Stimulated activated CD8-positive, alpha-beta memory T cell treated with anti-CD3 and anti-CD28 coated beads, Interleukin-7, amount 100 ng/mL, for 4 hours (primary cell): ENCODE measurements at places on chromosomes 1 and 21.
A peak's percentile ranks its signal among the peaks of the same experiment; 100 is the strongest.

- no peak for DNase-seq
These were observed 13.2 kb downstream of the RC3H1 start for GRCh38 chr1:174008979-174009378.

DNA sequence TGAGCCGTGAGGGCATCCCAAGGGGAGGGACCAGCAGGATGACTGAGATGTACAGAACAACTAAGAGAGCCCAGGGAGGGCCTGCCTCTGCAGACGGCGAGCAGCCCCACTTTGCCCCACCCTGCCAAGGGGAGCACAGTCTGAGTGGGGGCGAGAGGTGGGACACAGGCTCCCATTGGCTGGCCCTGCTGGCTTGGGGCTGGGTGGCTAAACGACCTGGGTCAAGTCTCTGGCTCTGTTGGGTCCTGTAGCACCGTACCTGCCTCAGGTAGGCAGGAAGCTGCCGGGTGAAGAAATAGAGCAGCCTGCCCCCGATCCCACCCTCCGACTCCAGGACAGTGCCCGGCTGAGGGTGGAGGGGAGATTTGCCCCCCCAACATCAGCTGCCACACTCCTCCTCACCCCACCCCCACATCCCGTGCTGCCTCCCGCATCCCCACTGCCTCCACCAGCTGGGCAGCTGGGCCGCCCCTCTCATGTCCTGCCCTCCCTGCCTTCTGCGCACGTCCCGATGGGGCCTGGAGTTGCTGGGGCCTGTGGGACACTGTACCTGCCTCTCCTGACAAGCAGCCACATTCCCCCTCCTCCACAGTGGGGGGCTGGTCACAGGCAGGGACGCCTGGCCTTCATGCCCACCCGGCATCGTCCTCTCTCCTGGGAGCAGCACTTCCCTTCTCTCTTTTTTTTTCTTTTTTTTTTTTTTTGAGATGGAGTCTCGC lies 12.6 kb upstream of the PLEKHG5 start:
- DNase-seq = no peak

DNA sequence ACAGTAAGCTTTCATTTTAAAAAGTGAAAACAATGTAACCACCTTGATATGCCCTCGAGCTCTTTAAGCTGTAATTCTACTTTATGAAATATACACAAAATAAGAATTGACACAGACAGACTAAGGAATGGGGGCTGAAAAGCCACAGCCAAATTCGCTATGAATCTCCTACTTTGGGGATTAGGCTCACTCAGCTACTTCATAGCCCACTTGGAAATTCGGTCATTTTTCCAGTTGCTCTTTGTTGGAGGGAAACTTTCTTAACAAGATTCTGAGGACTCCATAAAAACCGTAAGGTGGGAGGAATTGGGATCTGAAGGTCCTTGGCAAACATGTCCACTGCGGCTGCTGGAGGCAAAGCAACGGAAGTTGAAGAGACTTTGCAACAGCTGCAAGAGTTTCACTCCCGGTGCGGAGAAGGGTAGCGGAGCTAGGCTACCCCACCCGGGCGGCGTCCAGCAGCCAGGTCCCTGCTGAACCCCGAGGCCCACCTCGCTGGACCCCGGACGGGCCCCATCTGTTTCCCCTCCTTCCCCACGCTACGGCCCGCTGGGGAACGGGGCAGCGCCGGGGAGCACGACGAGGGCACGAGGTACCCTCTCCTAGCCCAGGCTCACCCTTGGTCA lies 634 bp downstream of the MYCBP start:
- DNase-seq = peak; percentile 13

GRCh38 chr21:37297364-37297763 lies 30.2 kb upstream of the VPS26C start:
- DNase-seq = no peak

GRCh38 chr1:226223157-226223785 lies at the start of gene MIXL1:
Gene MIXL1 (plus strand): TSS chr1:226223664. CDS start chr1:226223682, 18 bp downstream.
- no peak for DNase-seq

DNA sequence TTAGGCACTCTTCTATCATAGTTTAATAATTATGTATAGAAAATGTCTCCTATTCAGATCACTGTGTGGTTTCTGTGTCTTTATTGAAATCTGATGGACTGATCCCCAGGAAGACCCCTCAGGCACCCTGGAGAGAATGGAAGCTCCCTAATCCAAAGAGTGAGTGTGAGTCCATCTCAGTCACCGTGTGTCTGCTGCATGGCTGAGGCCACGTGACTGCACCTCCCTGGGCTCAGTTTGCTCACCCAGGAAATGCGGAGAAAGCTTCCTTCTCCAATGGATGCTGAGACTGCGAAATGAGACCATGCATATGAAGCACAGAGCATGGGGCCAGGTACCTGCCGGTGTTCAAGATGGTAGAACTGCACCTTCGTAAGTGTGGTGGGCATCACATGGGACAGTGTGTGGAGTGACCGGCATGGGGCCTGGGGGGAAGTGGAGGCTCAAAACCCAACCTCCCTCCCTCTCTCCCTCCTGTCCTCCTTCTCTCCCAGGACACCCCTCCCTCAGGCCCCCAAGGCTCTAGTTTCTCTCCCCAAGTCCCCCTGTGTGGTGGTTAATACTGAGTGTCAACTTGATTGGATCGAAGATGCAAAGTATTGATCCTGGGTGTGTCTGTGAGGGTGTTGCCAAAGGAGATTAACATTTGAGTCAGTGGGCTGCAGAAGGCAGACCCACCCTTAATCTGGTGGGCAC lies 557.5 kb downstream of the PTPRU start:
- no peak for DNase-seq

- DNase-seq = no peak
These were observed 249.8 kb downstream of the SIPA1L2 start for GRCh38 chr1:232380131-232380530.

GRCh38 chr1:151455966-151456365 lies 3.3 kb downstream of the POGZ start:
- no peak for DNase-seq

DNA sequence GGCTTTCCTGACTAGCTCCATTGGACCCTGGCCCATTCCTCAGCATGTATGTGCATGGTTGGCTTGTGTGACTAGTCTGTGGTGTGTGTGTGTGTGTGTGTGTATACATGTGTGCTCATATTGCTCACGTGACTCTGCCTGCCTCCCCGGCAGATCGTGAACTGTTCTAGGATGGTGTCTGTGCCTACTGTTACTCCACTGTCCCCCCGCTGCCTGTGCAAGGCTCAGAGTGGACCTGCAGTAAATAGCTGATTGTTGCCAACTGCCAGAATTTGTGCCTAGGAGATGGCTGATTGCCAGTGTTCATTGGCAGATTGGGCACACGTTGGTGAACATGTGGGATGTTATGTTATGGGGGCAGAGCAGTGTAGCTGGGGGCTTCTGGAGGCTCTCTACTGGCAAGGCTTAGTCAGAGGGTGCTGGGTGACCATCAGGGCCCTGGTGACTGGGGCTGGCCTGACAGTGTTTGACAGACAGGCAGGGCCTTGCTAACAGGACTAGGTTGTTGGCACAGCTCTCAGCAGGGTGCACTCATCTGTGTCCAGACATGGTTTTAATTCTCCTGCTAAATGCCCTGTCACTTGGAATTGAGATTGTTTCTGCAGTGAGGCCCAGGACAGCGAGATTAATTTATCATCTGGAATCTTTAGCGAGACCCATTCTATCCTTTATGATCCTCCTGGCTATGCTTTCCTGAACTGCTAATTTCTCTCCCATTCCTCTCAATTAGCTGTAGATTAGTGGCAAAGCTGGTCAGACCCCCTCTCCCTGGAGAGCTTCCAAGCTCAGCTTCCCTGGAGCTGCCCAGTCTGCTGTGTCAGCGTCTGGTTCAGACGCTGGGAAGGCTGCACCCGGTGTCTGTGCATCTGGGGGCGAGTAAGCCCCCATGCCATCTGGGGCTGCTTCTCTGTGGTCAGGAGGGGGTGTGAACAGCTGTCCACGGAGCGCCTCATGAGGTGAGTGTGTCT lies 20.8 kb downstream of the SLC6A17 start:
- no peak for DNase-seq

- DNase-seq = no peak
These were observed 50.8 kb downstream of the CHD5 start for GRCh38 chr1:6129313-6129712.

DNA sequence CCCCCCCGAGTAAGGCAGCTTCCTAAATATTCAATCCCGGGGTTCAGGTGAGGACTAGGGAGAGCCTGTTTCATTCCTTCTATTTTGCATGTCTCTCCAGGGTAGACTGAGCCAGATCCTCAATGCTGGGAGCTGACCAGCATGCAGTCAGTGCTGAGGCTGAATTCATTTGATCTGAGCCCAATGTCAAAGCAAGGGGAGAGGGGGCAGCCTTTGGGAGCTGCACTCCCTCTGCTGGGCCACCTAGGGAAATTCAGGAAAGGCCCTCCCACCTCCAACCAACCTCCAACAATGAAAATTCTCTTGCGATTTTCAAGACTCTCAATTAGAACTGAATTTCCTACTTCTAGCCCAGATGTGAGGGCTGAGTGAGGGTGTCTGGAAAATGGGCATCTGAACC lies 371.2 kb downstream of the NPHP4 start:
- no peak for DNase-seq

DNA sequence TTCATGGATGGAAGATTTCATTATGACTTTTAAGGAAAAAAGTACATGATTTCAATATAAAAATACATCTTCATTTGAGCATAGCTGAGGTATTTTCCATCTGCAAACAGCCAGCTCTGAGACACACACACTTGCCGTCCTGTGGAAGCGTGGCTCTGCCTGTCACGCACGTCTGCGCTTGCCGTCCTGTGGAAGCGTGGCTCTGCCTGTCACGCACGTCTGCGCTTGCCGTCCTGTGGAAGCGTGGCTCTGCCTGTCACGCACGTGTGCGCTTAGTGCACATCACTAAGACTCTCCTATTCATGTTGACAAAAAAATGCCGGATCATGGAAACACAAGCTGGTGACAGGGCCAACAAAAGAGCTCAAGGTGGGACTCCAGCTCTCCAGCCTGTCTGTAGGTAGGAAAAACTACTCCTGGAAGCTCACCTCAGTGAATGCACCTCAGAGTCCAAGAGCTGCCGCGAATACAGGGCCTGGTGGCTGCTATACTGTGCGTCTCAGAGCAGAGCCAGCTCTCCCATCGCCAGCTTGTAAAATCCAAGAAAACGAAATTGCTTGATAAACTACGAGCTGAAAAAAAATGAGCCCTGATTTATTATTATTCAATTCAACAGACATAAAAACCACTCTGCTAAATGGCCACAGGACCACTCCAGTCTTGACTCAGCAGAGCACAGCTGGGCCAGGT lies 69.3 kb downstream of the SLC37A1 start:
- DNase-seq = no peak

DNA sequence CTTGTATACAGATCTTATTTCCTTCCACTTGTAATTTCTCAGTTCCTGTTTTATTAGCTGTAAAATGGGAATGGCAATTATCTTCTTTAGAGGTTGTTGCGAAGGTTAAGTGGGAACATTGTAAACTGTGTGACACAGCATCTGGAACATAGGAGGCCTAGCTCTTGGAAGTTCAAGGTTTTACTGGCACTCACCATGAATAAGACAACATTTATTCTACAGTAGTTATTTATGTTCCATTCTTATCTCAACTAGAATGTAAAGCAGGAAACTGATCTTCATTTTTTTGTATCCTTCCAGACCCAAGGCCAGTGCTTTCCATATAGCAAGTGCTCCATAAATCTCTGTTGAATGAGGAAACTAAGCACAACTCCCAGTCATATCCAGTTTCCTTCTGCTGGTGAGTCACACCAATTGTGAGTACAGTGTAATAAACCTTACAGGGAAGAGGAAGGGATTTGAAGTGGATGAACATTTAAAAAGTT lies 1.4 kb downstream of the BCL10 start:
- DNase-seq = no peak

- DNase-seq = no peak
These were observed 406.7 kb downstream of the SIPA1L2 start for GRCh38 chr1:232223183-232223708.

- DNase-seq = peak; percentile 17
These were observed 13.5 kb downstream of the KCNK1 start for GRCh38 chr1:233627376-233627775.

- no peak for DNase-seq
These were observed 7.0 kb downstream of the FCAMR start for GRCh38 chr1:206963119-206963712.

DNA sequence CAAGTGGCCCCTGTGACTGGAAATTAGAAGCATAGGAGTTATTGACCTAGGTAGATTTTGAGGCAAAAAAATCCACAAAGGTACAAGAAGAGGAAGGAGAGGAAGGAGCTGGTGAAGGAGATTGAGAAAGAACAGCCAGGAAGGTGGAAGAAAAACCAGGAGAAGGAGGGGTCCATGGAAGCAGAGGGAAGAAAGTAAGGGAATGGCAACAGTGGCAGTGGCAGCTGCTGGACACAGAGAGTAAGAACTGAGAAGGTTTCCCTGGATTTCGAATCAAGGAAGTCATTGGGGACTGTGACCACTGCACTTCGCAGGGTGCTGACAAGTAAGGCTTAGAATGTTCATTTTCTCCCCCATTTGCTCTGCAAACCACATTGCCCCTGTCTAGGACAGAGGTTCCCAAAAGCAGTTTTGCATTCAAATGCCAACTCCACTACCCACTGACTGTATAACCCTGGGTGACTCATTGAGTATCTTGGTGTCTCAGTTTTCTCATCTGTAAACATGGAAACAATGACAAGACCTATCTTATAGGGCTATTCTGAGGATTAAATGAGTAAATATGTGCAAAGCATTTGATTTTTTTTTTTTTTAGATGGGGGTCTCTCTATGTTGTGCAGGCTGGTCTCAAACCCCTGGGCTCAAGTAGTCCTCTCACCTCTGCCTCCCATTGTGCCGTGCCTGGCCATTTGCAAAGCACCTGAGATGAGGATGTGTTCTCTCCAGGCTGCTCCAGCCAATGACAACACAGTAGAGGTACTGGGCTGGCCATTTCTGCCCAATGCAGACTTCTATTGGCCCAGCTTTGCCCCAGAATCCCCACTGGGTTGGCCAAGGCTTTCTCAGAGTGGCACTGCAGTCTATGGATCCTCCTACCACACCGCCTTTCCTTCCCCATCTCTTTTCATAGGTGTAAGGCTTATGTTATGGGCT lies 9.3 kb upstream of the CAPN2 start:
- no peak for DNase-seq

DNA sequence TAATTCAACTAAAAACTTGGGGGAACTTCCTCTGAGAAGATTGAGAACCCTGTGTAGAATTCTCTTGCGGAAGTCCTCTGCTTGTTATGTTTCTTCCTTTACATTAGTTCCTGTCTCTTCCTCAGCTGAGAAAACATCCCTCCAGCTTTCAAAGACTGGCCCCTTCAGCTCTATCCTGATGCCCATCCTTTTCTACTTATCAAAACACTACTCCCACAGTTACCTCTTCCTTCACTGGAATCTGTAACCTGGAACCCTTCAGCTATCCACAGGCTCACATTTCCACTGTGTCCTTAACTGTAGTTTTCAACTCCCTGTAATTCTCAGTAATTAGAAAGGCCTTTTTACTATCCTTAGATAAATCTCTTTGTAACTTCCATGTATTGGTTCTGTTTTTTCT lies 6.0 kb upstream of the DEDD start:
- no peak for DNase-seq

DNA sequence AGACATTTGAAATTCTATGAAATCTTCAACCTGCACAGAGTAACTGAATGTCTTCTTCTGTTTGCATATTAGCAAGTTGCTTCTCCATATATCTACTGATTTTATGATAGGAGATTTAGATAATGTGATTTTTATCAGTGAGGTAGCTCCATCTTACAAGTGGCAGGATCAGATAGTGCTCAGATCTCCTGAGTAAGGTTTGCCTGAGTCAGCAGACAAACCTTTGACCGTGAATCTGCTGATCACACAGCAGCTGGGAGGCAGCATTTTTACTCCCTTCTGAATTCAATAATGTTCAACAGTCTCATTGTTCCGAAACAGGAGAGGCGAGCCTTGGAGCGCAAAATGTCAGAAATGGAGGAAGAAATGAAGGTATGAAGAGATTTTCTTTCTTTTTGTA lies 141.4 kb downstream of the SYT2 start:
- DNase-seq = no peak

- no peak for DNase-seq
These were observed 74.4 kb downstream of the CLSTN1 start for GRCh38 chr1:9749361-9749760.
